ENCODE measurements at places on chromosomes 1 and 21. TPM values are rescaled to one million over a fixed set of nuclear protein-coding genes. Genes with fewer than 3 reads are reported as not detected.

- H3K36me3 ChIP-seq: no peaks in the 10 kb centered on the region
- no peak overlapping the region for H3K27ac ChIP-seq
- H3K4me1 ChIP-seq: no peaks in the 10 kb centered on the region
- peaks cover 18% of the 10 kb centered on the region for H3K27me3 ChIP-seq
These were observed 9.0 kb upstream of the KIRREL1 start for GRCh38 chr1:157984469-157984868.

- no peak overlapping the region for H3K27ac ChIP-seq
- H3K4me1 ChIP-seq: no peaks in the 10 kb centered on the region
- H3K36me3 ChIP-seq: no peaks in the 10 kb centered on the region
These were observed 27.5 kb downstream of the RGS8 start for GRCh38 chr1:182656842-182657397.

DNA sequence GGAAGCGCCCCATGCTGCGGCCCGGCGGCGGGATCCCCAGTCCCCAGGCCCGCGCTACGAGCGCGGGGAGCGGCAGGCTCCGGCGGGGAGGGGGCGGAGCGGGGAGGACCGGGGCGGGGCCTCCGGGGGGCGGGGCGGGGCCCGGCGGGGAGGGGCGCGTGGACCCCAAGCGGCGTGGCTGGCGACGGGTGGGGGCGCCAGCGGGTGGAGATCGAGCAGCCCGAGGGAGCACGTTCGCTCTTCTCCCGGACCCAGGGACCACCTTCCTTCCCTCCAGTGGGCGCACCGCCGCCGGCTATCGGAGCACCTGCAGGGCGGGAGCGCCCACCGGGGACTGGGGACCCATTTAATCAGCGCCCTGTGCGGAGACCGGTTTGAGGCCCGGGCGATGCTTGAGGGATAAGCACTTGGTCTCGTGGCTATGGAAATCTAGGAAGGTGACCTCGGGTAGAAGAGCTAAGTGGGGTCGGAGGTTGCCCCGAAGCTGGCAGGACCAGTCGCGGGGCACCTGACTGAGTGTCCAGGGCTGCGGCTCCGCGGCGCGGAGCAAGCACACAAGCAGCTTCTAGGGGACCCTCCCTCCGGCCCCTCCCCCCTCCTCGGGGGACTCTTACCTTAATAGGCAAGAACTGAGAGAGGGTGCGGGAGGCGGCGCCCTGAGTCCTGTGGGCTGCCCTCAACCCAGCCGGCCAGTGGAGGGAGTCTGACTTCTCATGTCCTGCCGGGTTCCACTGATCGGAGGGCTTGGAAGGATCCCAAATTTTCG, at the start of gene TSPAN2:
TSPAN2 (minus strand) TSS at position 84 of the 766 bp plus-strand sequence; CDS start at position 13, 71 bp downstream.
- H3K4me1 ChIP-seq: peaks cover 40% of the 10 kb centered on the region
- DNase-seq: peak; percentile 84
- peak within 1 kb of the TSS; percentile 89 for H3K27ac ChIP-seq
- peaks cover 5% of the 10 kb centered on the region for H3K27me3 ChIP-seq

Gene TNNI3K
- 89.7 TPM for total RNA-seq

DNA sequence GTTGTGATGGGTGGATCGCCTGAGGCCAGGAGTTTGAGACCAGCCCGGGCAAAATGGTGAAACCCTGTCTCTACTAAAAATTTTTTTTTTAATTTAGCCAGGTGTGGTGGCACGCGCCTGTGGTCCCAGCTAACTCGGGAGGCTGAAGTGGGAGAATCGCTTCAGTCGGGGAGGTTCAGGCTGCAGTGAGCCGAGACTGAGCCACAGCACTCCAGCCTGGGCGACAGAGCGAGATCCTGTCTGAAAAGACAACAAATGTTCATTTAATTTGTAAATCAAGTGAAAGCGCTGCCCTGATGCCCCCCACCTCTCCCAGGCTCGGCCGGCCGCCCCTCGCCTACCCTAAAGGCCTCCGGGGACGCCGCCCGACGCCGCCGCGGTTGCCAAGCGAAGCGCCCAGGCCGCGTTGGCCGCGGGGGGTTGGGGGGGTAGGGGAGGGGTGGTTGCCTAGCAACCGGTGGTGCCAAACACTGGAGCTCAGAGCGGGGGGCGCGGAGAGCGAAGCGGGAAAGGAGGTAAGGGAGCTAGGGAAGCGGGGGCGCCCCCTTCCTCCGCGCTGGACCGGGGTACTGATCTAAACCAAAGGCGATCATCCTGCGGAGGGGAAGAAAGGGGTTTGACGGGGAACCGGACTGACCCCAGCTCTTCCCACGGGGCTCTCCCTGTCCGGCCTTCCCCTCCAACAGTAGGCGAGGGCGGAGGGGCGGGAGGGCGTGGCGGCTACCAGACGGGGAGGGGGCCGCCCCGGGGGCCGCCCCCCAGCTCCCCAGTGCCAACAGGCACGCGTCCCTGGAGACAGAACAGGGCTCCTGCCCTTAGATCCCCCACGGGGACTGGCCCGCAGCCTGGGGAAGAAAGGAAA, at the start of gene TEKT2:
TEKT2 (plus strand) TSS at position 460 of the 862 bp plus-strand sequence. CDS start 828 bp downstream, outside the sequence.
- H3K4me1 ChIP-seq: peaks cover 18% of the 10 kb centered on the region
- no peak for DNase-seq
- H3K27me3 ChIP-seq: peaks cover 41% of the 10 kb centered on the region
- no peaks in the 10 kb centered on the region for H3K36me3 ChIP-seq
- peak within 1 kb of the TSS; percentile 63 for H3K4me3 ChIP-seq
- no peak within 1 kb of the TSS for H3K27ac ChIP-seq

GRCh38 chr1:17156108-17156507, 36.9 kb upstream of the PADI2 start:
- no peak for DNase-seq
- no peaks in the 10 kb centered on the region for H3K4me1 ChIP-seq
- H3K36me3 ChIP-seq: no peaks in the 10 kb centered on the region
- peaks cover 67% of the 10 kb centered on the region for H3K27me3 ChIP-seq

Gene KCNJ6
- not detected for total RNA-seq

DNA sequence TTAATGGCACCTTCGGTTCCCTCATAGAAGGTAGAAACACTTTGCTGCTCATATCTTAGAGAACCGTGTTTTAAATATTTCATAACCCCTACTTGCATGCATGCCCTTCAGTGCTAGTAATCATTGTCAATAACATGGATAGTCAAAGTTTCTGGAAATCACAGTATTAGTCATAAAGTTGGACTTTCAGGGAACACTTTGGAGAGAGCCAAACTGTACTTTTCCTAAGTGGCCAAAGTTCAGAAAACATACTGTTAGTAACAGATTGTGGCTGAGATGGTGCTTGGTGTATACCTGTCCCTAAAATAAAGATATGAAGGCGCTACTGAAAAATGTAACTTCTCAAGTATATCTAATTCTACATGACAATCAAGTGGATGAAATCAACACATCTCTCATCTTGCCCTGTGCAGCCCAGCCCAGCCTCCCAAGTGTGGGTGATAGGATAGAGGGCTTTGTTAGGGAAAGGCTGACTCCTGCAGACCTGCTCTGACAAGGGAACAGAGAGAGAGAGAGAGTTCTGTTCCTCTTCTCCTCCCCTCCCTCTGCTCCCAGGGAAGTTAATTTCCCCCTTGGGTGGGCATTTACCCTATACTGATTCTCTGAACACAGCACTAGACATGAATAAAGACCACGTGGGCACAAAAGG, 14.4 kb downstream of the MYOC start:
- no peak overlapping the region for H3K4me3 ChIP-seq
- DNase-seq: no peak
- no peaks in the 10 kb centered on the region for H3K27me3 ChIP-seq
- no peaks in the 10 kb centered on the region for H3K36me3 ChIP-seq
- no peak overlapping the region for H3K27ac ChIP-seq
- H3K4me1 ChIP-seq: no peaks in the 10 kb centered on the region

GRCh38 chr1:71031426-71031825, 16.2 kb downstream of the PTGER3 start:
- peaks cover 47% of the 10 kb centered on the region for H3K27me3 ChIP-seq
- H3K36me3 ChIP-seq: no peaks in the 10 kb centered on the region
- H3K4me1 ChIP-seq: no peaks in the 10 kb centered on the region
- H3K4me3 ChIP-seq: no peak overlapping the region

Gene SPRR2F
- total RNA-seq: not detected

DNA sequence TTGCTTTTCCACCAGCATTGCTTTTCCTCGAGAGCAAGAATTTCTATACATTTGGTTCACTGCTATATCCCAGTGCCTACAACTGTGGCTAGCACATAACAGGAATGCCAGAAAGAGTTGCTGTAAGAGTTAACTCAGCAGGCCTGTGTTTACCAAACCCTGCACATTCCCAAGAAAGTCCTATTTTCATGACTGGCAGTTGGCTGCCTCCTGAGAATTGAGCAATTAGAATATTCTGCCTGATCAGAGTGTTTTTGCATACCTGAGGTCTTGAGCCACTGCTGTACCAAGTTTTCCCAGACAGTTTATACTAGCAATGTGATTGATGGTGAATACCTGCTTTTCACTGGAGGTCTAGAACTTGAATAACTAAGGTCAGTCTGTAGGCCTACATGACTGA, 2.7 kb upstream of the GNPAT start:
- no peak for DNase-seq
- H3K36me3 ChIP-seq: peaks cover 20% of the 10 kb centered on the region
- H3K4me1 ChIP-seq: peaks cover 53% of the 10 kb centered on the region

DNA sequence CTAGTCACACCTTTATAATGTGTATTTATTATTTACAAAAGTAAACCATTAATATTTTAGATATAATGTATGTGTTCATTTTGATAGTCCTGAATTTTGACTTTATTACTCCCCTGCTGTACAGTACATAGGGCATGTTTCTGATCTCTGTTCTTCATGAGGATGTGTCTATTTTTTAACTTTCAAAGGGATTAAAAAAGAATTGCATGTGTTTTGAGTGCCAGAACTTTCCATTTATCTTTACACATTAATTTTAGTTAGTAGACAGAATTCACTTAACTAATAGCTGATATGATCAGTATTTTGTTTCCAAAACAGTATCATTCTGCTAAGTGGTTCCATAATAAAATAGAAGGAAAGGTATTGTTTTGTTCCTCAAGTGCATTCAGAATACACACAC, 3.1 kb downstream of the PBX1 start:
- no peak for DNase-seq
- no peaks in the 10 kb centered on the region for H3K36me3 ChIP-seq
- peak overlapping the region; percentile 82 for H3K4me3 ChIP-seq
- peaks cover 56% of the 10 kb centered on the region for H3K4me1 ChIP-seq
- no peaks in the 10 kb centered on the region for H3K27me3 ChIP-seq

DNA sequence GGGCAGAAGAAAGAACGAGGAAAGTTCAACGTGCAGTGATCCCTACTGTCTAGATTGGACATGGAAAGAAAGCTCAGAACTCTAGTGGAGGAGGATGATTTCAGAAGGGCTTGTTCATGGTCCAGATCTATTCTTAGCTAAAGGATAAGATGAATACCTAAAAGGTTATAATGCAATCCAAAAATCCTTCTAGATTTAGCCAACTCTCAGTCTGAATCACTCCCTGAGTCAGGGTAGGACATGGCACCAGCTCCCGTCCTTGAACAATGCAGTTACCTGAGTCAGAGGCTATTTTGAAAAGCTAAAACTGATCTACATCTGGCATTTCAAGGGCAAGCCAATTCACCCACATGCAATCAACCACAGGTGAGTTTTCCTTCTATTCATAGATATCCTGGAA, 38.8 kb upstream of the HIVEP3 start:
- peaks cover 23% of the 10 kb centered on the region for H3K4me1 ChIP-seq
- no peak for DNase-seq
- H3K27me3 ChIP-seq: no peaks in the 10 kb centered on the region
- no peaks in the 10 kb centered on the region for H3K36me3 ChIP-seq

Gene NHLH2
- not detected for total RNA-seq

DNA sequence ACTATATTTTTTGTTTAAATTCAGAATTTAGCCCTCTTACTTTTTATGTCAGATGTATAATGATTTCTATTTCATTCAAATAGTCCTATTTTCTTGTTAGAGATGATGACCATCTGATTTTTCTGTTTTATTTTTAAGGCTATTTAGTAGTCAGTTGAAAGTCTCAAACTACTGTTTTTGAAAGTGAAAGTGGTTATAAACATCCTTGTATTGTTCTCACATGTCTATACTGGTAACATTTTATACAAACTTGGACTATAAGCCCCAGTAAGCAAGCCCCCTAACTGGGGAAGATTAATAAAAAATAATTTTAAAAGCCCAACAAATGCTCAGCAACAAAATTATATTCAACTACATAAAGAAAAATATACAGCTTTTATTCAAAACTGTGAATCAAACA, 271.3 kb upstream of the RGS18 start:
- H3K36me3 ChIP-seq: no peaks in the 10 kb centered on the region
- DNase-seq: no peak
- no peaks in the 10 kb centered on the region for H3K27me3 ChIP-seq
- no peaks in the 10 kb centered on the region for H3K4me1 ChIP-seq

- no peak overlapping the region for H3K27ac ChIP-seq
- no peaks in the 10 kb centered on the region for H3K4me1 ChIP-seq
- H3K4me3 ChIP-seq: no peak overlapping the region
- DNase-seq: no peak
- no peaks in the 10 kb centered on the region for H3K36me3 ChIP-seq
These were observed 148.6 kb upstream of the HMGB4 start for GRCh38 chr1:33715195-33715811.

GRCh38 chr1:216448011-216448510, 24.8 kb upstream of the USH2A start:
- no peak for DNase-seq
- no peak overlapping the region for H3K4me3 ChIP-seq
- H3K27ac ChIP-seq: no peak overlapping the region
- H3K36me3 ChIP-seq: no peaks in the 10 kb centered on the region
- H3K4me1 ChIP-seq: no peaks in the 10 kb centered on the region

DNA sequence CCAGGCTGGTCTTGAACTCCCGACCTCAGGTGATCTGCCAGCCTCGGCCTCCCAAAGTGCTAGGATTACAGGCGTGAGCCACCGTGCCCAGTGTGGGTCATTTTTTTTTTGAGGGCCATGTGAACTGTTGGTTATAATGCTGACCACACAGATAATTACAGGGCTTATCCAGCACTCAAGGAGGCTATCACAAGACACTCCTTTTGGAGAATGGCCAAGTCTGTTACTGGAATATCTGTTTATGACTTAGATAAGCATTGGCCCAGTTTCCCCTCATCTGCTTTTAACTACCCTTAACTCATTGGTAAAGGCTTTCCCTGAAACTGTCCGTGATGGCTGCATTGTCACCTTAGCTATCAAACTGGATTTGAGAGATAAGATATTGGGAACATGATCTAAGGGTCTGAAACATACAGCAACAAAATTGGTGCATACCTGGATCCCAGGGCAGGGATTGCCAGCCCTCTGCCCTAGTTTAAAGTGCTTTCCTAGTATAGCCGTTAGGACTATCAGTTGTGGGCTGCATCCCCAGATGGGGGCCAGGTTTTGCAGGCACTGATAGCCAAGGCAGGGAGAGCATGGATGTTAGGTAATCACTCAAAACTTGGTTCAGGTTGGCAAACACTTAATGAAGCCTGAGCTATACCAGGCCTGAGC, 15.6 kb downstream of the SZT2 start:
- H3K36me3 ChIP-seq: peaks cover 72% of the 10 kb centered on the region
- peaks cover 21% of the 10 kb centered on the region for H3K4me1 ChIP-seq
- no peaks in the 10 kb centered on the region for H3K27me3 ChIP-seq
- H3K27ac ChIP-seq: peak overlapping the region; percentile 4
- no peak for DNase-seq

DNA sequence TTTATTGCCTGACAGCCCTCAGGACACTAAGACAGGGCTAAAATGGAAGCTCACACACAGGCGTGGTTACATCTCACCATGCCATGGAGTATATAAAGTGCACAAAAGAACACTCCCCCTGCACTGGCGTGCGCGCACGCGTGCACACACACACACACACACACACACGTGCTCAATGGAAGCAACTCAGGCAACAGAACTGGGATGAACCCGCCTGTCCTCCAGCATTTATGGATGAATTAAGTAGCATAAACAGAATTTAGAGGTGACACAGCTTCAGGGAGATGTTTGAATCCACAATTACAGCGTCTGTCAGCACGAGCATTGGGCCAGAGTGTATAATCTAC, 146.5 kb upstream of the COA6 start:
- no peaks in the 10 kb centered on the region for H3K4me1 ChIP-seq
- no peak overlapping the region for H3K27ac ChIP-seq

- H3K4me1 ChIP-seq: peaks cover 14% of the 10 kb centered on the region
- H3K36me3 ChIP-seq: peaks cover 24% of the 10 kb centered on the region
- no peak for DNase-seq
- no peak overlapping the region for H3K4me3 ChIP-seq
- no peak overlapping the region for H3K27ac ChIP-seq
These were observed 5.1 kb upstream of the TFAP2E start for GRCh38 chr1:35567947-35568558.
